ENCODE measurements at places on chromosomes 13 and 19.

DNA sequence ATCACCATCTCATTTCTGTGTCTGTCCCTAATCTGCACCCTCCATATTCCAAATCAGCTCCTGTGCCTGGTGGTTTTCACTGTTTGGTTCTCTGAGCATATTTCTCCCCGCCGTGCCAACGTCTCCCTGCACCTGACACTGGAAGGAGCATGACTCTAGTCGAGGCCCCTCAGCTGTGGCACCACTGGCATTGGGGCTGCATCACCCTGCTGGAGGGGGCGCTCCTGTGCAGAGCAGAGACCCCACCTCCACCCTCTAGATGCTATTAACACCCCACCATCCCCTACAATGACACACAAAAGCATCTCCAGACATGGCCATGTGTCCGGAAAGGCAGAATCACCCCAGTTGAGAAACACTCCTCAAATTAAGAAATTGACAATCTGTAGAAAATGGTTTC lies 20.8 kb downstream of the ZSCAN5C start:
- DNase-seq, result no peak

- peak; percentile 69 for DNase-seq
Observed at GRCh38 chr19:51735759-51736449, 12.1 kb upstream of the HAS1 start.

DNA sequence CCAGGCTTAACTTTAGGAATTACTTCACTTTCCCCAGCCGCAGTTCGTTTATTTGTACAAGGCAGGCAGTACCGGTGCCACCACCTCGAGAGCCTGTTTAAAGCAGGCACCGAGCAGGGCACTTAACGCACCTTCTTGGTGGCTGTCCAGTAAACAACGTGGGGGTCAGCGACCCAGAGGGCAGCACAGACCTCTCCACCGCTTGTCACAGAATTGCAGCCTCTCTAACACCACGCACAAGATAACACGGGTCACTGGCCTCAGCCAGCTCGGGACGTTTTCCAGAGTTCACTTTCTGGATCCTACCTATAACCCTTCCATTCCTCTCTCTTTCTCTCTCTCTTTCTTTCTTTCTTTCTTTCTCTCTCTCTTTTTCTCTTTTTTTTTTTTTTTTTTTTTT lies 16.8 kb upstream of the ELAVL1 start:
- no peak for DNase-seq

GRCh38 chr13:112449545-112449930 lies 73.4 kb downstream of the SPACA7 start:
- no peak for DNase-seq

- DNase-seq, result no peak
Observed at GRCh38 chr19:1081301-1082164, 13.6 kb downstream of the POLR2E start.

DNA sequence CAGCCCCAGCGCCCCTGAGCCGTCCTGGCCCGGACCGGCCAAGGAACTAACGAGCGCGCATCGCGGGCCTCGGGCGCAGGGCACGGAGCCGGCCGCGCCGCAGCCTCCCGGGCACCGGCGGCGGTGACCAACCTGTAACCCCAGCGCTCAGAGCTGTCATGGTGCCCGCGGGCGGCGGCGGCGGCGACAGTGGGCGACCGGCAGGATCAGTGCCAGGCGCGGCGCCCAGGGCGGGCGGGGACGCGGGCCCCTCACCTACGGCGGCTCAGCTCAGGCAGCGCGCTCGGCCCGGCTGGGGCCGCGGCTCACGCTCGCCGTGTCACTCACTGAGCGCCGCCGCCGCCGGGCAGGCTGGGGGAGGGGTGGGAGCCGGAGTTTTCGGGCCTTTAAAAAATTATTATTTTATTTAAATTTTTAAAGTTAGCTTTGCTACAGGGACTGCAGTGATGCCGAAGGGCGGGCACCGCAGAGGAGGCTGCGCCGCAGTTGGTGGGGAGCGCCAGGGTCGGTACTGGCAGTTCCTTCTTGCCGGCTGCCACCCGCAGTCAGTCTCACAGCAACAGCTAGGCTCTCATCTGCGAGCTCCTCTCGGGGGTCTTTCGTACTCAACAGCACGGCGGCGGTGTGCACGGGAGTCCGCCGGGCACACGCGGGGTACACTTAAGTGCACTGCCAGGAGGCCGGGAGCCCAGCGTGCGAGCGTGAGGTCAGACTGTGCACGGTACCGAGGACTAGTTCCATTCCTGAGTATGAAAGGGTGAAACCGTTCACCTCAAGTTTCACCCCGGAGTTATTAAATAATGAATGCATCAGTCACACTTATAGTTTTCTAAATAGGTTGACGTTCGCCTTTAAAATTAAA lies at the start of gene NALCN:
Gene NALCN, minus strand, starts transcription at position 328 of the 862 bp plus-strand sequence. CDS start 17,382 bp downstream, outside the sequence.
- DNase-seq, result peak; percentile 34

DNA sequence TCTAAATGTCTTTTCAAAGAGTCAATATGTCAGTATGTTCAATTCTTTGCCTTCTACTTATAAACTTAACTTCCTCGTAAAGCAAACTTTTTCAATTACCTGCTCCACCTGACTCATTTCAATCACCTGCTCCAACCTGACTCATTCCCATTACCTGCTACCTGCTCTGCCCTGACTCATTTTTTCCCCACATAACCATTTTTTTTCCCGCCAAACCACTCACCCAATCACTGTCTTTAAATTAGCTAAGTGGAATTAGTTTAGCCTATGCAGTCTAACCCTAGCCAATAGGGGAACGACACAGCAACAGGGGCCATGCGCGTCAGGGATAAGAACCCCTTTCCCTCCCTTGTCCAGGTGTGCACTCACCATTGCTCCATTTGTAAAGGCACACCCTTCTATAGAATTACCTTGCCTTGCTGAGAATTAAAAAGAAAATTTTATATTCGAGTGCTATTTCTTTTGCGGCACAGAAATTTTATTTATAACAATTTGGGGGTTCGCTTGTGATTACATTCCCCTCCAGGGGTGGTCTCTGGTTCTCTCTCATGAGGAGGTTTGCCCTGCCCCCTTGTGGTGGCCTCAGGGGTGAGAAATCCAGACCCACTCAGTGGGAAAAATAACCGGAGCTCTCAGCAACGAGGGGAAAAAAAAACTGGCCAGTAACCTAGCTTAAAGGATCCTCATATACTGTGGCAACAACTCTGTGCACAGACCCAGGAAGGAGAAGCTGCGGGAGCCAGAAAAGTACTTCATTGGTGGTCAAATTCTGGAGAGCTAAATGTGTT lies 193.1 kb downstream of the ZNF486 start:
- peak; percentile 46 for DNase-seq

DNA sequence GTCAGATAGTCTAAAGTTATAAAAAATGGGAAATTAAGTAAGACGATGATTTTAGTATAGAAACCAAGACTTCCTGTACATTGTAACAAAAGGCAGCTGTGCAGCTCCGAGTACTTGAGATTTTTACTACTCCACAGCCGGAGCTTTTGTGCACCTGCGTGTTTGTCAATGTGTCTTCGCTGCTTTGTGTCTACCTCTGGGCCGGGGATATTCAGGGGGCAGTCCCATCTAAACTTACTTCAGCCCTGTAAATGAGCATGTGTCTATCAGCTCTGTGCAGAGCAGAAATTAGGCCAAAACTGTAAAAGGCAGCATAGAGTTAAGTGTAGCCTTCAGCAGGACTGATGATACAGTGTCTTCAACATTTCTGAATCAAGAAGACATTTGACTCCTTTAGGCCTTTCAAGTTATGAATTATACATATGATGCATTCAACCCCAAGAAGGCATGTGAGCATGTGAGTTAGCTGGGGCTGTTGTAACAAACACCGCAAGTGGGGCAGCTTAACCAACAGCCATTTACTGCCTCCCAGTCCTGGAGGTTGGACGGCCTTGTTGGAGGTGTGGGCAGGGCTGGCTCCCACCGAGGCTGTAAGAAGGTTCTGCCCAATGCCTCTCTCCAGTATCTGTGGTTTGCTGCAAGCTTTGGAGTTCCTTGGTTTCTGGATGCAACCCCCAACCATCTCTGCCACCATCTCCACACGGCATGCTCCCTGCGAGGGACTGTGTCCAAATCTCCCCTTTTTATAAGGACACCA lies 191.0 kb upstream of the IRS2 start:
- DNase-seq, result no peak

DNA sequence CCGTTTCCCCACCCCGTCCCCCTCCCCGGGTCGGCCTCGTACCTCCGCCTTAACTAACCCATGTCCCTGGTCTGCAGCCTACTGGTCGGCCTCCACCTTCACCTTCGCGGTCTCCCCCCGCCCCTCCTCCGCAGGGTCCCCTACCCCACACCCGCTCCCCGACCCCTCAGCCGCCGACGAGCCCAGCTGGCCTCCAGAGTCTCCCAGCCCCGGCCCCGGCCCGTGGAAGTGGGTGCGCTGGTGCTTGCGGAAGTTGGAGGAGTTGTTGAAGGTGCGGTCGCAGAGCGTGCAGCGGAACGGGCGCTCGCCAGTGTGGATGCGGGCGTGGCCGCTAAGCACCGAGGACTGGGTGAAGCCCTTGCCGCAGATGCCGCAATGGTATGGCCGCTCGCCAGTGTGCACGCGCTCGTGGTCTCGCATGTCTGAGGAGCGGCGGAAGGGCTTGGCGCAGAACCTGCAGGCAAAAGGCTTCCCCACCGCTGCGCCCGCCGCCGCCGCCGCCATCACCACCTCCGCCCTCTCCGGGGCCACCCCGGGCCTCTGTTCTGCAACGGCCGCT lies 2.6 kb downstream of the ZNF784 start:
- no peak for DNase-seq

GRCh38 chr13:100836711-100837110 lies 162.1 kb upstream of the TMTC4 start:
- DNase-seq, result no peak

DNA sequence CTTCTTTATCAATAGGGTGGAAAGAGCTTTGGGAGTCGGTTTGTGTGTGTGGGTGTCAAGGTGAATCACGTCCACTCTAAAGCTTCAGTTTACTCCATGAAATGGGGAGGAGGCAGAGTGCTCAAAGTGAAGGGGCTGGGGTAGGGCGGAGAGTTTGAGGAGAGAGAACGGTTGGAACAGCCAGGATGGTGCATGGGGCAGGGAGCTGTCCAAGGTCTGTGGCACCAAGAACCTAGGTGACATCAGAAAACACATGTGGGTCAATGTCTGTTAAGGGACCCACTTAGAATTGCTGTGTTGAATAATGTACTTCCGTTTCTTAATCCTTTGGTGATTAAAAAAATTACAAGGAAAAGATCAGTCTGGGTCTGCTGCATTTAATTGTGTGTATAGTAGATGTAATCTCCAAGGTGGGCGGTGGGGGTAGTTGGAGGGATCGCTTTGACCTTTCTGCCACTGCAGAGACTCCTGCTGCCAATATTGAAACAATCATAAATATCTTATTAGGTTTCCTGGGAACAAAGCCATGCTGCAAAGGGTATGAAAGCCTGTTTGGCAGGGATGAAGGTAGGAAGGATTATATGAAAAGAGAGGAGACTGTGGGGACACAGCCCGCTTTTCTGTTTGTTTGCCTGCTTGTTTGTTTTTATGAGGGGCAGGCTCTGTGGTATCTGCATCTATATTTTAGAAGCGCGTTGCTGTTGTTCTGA lies 122.3 kb downstream of the ATP8A2 start:
- no peak for DNase-seq

GRCh38 chr13:43374621-43375020 lies 351.2 kb downstream of the DNAJC15 start:
- DNase-seq, result no peak

DNA sequence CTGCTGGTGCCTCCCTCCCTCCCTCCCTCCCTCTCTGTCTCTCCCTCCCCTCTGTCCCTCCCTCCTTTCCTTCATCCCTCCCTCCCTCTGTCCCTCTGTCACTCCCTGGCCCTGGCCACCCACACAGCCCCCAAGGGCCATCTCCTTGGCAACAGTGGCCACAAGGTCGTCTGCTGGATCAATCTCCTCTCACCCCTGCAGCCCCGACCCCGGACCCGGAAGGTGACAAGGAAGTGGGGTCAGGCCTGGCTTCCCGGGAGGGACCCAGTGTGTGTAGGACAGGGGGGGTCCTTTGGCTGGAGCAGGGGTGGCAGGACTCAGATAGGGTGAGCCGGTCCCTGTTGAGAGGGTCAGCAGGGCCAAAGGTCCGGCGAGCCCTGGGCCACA lies 21.9 kb upstream of the TCF3 start:
- no peak for DNase-seq

- DNase-seq, result no peak
Observed at GRCh38 chr19:37872383-37872782, 34.0 kb downstream of the WDR87 start.

GRCh38 chr19:4393947-4394590 lies 6.3 kb downstream of the SH3GL1 start:
- no peak for DNase-seq

DNA sequence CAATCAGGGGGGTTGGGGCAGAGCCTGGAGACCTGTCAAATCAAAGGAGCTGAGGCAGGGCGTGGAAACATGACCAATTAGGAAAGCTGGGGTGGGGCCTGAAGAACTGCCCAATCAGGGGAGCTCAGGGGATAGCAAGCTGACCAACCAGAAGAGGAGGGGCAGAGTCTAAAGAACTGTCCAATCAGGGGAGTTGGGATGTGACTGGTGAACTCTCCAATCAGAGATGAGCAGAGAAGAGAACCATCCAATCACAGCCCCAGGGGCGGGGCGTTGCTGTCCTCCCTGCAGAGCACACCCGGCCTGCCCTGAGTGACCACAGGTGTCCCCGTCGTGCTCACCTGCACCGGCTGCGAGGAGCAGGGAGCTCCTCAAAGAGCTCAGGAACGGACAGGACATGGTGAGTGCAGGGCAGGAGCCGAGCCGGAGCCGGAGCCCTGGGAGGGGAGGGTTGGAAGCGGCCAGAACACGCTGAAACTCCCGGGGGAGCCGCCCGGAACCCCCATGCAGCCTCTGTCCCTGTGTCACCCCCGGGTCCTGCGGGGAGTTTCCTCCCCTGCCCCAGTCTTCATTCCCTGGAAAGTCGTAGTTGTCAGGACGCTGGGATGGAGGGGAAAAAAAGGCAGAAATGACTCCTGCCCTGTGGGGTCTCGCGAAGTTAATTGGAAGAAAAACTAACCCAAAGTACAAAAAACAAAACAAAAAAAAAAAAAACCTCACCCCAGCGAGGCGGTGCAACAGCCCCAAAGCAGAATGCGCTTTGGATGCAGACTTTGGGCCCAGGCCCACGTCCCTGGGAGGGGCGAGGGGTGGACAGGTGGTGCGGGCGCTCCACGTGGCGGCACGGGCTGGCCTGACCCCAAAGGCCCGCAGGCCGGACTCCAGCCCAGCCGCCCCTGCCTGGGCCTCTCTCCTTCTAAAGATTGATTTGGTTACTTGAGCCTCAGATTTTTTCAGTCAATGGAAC lies at the start of gene ZNF556:
Gene ZNF556, plus strand, starts transcription at position 311 of the 967 bp plus-strand sequence. Its CDS starts 87 bp downstream, at position 398.
- peak; percentile 70 for DNase-seq

Measured in pons (tissue), 1 donor.